ENCODE measurements at places on chromosomes 7 and 10. TPM values are rescaled to one million over a fixed set of nuclear protein-coding genes. Genes with fewer than 3 reads are reported as not detected.
A peak's percentile ranks its signal among the peaks of the same experiment; 100 is the strongest.

- no peaks in the 10 kb centered on the region for H3K4me1 ChIP-seq
- H3K27me3 ChIP-seq = no peaks in the 10 kb centered on the region
- no peak for DNase-seq
Measured at GRCh38 chr10:95716866-95717265, 23.1 kb upstream of the TCTN3 start.

- no peak for DNase-seq
- no peak overlapping the region for H3K27ac ChIP-seq
- no peaks in the 10 kb centered on the region for H3K27me3 ChIP-seq
- no peak overlapping the region for H3K4me3 ChIP-seq
Measured at GRCh38 chr7:88217675-88218428, 2.0 kb downstream of the SRI start.

- no peak overlapping the region for H3K27ac ChIP-seq
- no peak for DNase-seq
- H3K36me3 ChIP-seq = no peaks in the 10 kb centered on the region
- H3K4me3 ChIP-seq = no peak overlapping the region
- H3K4me1 ChIP-seq = no peaks in the 10 kb centered on the region
- no peaks in the 10 kb centered on the region for H3K27me3 ChIP-seq
Measured at GRCh38 chr10:16392531-16393069, 44.2 kb upstream of the PTER start.

Gene TUBAL3
- total RNA-seq = 0.66 TPM

Gene SMURF1
- 22.7 TPM for total RNA-seq

Gene YKT6
- total RNA-seq = 48.0 TPM

Gene ANKRD16
- total RNA-seq = 11.5 TPM

- H3K4me1 ChIP-seq = peaks cover 26% of the 10 kb centered on the region
- no peaks in the 10 kb centered on the region for H3K36me3 ChIP-seq
- no peak overlapping the region for H3K4me3 ChIP-seq
- no peak for DNase-seq
- H3K27ac ChIP-seq = no peak overlapping the region
- no peaks in the 10 kb centered on the region for H3K27me3 ChIP-seq
Measured at GRCh38 chr7:30177186-30177585, 42.4 kb downstream of the MTURN start.

DNA sequence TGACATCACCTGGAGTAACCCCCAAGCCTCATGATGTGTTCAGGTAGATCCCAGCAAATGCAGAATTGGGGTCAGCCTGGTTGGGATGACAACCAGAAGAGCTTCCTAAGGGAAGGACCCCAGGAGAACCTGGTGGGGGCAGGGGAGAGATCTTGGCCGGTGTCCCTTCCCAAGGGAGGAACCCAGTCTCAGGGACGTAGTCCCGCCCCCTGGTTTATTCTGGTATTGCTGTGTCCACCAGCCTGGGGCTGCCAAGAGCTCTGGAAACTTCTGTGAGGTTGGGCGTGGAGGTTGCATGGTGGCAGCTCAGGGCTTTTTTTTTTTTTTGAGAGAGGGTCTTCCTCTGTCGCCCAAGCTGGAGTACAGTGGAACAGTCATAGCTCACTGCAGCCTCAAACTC, 19.4 kb downstream of the GTF2IRD1 start:
- no peak for DNase-seq
- no peak overlapping the region for H3K4me3 ChIP-seq

Gene KIAA1217
- total RNA-seq = 15.3 TPM

GRCh38 chr7:53302496-53303246, 267.2 kb downstream of the POM121L12 start:
- no peak overlapping the region for H3K4me3 ChIP-seq
- DNase-seq = no peak
- no peaks in the 10 kb centered on the region for H3K4me1 ChIP-seq
- no peaks in the 10 kb centered on the region for H3K36me3 ChIP-seq
- no peak overlapping the region for H3K27ac ChIP-seq

Gene EBLN1
- not detected for total RNA-seq

GRCh38 chr10:75165684-75166622, 44.6 kb upstream of the VDAC2 start:
- no peak overlapping the region for H3K27ac ChIP-seq
- no peak overlapping the region for H3K4me3 ChIP-seq
- no peak for DNase-seq
- no peaks in the 10 kb centered on the region for H3K4me1 ChIP-seq

DNA sequence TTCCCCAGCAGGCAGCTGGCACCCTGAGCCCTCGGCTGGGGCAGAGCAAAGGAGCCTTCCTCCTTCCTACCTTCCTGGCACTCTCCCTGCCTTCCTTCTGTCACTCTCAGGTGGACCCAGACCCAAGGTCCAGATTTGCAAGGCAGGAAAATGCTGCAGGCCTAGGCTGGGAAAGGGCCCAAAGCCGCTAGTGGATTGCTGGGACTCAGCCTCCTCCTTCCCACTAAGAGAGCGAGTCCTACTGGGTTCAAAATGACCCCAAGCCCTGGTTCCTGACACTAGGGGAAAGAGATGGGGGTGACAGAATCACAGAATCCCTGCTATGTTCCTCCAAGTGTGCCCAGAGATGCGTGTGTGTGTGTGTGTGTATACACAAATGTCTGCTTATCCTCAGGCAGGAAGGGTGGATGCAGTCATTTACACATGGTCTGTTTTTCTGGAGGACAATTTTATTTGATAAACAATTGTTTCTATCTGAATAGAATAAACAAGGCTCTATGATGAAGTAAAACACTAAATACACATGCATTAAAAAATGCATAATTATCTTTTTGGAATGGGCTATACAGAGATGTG, 1.3 kb upstream of the PLAU start:
- no peaks in the 10 kb centered on the region for H3K36me3 ChIP-seq
- H3K27me3 ChIP-seq = peaks cover 14% of the 10 kb centered on the region
- no peak for DNase-seq
- no peak overlapping the region for H3K27ac ChIP-seq

DNA sequence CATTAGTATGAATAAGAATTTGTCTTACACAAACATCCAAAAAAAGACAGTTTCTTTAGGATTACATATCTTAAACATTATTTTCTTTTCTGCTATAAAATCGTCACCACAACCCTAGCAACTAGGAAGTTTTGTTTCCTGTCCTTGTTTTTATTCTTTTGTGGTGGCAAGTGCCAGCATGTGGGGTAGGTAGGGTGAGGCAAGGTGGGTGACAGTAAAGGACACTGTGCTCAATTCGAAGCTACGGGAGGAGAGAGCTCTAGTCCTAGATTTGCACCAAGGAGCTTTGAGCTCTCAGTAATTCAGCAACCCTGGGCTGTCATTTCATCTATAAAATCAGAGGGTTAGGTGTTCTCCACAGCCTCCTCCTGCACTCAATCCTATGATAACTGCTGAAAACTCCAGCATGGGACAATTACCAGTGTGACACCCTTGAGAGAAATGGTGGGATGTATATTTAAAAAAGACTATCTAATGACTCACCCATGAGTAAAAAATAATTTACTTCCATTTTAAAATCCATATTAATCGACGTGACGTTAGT, 187.1 kb downstream of the FAM107B start:
- no peak overlapping the region for H3K4me3 ChIP-seq
- no peak for DNase-seq

Gene FKBP6
- not detected for total RNA-seq

- H3K27ac ChIP-seq = peak overlapping the region; percentile 11
- peaks cover 28% of the 10 kb centered on the region for H3K36me3 ChIP-seq
- no peaks in the 10 kb centered on the region for H3K27me3 ChIP-seq
- no peak for DNase-seq
Measured at GRCh38 chr7:47392241-47392759, 189.6 kb downstream of the TNS3 start.

DNA sequence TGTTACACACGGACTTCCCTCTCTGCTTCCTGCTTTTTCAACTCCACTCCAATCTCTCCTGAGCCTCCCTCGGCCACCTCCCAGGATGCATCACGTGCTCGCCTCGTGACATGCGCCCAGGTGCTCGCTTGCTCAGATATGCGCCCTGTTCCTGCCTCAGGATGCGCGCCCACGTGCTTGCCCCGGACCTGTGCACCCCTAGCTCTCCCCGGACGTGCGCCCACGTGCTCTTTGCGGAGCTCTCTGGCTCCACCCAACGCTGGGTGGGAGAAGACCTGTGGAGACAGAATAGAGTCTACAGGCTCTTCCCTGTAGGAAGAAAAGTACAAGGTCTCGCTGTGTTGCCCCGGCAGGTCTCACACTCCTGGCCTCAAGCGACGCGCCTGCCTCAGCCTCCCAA, 23.1 kb downstream of the PARD3 start:
- DNase-seq = no peak
- peaks cover 9% of the 10 kb centered on the region for H3K36me3 ChIP-seq
- no peak overlapping the region for H3K27ac ChIP-seq
- H3K4me3 ChIP-seq = no peak overlapping the region
- H3K27me3 ChIP-seq = no peaks in the 10 kb centered on the region
- H3K4me1 ChIP-seq = peaks cover 27% of the 10 kb centered on the region

GRCh38 chr10:3588816-3589215, 196.2 kb downstream of the KLF6 start:
- H3K27ac ChIP-seq = no peak overlapping the region
- H3K27me3 ChIP-seq = no peaks in the 10 kb centered on the region
- no peak overlapping the region for H3K4me3 ChIP-seq

DNA sequence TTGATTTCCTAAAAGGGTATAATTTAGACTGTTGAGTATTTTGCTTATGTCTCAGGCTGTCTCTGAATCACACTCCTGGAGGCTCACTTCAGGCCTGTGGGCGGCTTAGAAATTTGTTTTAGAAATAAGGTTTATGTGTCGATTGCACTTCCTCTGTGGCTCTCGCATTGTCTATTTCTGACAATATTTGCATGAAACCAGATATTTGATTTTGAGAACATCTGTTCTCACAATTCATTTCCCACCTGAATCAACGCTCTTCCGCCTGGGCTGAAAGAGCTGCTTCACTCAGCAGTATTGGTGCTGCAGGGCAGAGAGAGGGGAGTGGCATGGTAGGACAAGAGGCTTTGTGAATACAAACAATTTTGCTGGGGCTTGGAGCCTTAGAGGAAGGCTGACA, 262.0 kb downstream of the ADRA2A start:
- H3K36me3 ChIP-seq = no peaks in the 10 kb centered on the region
- H3K4me1 ChIP-seq = no peaks in the 10 kb centered on the region
- no peak for DNase-seq
- no peak overlapping the region for H3K4me3 ChIP-seq
- H3K27ac ChIP-seq = no peak overlapping the region

DNA sequence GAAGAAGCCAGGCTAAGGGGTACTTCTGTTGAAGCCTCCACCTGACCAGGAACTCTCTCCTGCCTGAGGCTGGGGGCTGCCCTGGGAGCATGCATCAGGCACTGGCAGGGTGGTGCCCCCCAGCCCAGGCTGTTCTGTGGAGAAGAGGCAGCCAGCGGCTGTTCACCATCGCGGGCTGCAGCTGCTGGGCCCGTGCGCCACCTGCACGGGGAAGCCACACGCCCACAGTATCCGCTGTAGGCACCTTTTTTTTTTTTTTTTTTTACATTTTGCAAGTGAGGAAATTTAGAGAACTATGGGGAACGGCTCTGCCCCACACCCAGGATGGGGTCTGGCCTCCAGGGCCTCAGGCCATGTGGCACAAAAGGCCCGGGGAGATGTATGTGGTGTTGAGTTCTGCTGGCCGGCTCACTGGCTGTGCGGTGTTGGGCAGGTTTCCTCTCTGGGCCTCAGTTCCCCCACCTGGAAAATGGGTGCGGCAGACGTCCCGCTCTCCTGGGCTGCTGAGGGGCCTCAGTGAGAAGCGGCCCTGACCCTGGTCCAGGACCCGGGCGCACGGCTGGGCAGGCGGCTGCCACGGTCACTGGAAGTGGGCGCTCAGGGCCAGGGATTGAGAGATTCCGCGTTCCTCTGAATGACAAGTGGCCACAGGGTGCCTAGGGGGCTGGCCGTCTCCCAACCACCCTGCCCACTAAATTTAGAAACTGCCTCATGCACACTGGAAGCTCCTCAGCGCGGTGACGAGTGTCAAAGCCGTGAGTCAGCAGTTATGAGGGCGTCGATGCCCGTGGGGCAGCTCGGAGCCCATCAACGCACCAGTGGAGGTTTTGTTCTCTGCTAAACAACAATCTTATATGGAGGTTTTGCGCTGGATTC, 8.8 kb upstream of the INTS1 start:
- no peak overlapping the region for H3K4me3 ChIP-seq
- no peak for DNase-seq
- H3K27me3 ChIP-seq = no peaks in the 10 kb centered on the region

DNA sequence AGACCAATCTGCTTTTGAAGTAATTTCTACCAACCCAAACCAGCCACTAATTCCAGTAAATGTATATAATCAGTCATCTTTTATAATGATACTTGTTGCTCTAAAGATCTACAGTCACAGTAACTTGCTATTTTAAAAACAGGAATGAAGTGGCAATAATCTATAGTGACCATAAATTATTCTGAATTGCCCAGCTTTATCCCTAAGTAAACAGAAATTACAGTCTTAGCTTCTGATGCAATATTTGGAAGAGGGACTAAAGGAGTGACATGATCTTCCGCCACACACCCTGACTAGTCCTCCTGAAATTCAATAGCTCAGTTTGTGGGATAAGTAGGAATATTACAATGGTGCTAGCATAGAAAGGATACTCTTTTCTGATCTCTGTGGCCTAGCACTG, 96.1 kb downstream of the ATE1 start:
- H3K4me1 ChIP-seq = no peaks in the 10 kb centered on the region
- no peak for DNase-seq
- H3K27ac ChIP-seq = no peak overlapping the region
- H3K4me3 ChIP-seq = no peak overlapping the region

GRCh38 chr10:78556705-78557432, 511.9 kb upstream of the ZMIZ1 start:
- H3K27me3 ChIP-seq = no peaks in the 10 kb centered on the region
- no peak overlapping the region for H3K27ac ChIP-seq
- no peak overlapping the region for H3K4me3 ChIP-seq
- no peak for DNase-seq

Gene DNAH11
- total RNA-seq = 7.5 TPM

- H3K27ac ChIP-seq = no peak overlapping the region
- DNase-seq = no peak
- H3K4me1 ChIP-seq = peaks cover 23% of the 10 kb centered on the region
- H3K36me3 ChIP-seq = no peaks in the 10 kb centered on the region
Measured at GRCh38 chr7:30249316-30249715, 35.1 kb upstream of the ZNRF2 start.

Gene TEX47
- not detected for total RNA-seq

GRCh38 chr7:55053651-55054571, 35.1 kb downstream of the EGFR start:
- no peak for DNase-seq
- H3K4me3 ChIP-seq = no peak overlapping the region
- H3K27ac ChIP-seq = peak overlapping the region; percentile 40
- H3K4me1 ChIP-seq = peaks cover 20% of the 10 kb centered on the region
- H3K27me3 ChIP-seq = no peaks in the 10 kb centered on the region
- peaks cover 3% of the 10 kb centered on the region for H3K36me3 ChIP-seq

Data from spinal cord (tissue), 10 donors.